CD8-positive, alpha-beta memory T cell (primary cell): ENCODE measurements at places on chromosomes 13 and 19.

DNA sequence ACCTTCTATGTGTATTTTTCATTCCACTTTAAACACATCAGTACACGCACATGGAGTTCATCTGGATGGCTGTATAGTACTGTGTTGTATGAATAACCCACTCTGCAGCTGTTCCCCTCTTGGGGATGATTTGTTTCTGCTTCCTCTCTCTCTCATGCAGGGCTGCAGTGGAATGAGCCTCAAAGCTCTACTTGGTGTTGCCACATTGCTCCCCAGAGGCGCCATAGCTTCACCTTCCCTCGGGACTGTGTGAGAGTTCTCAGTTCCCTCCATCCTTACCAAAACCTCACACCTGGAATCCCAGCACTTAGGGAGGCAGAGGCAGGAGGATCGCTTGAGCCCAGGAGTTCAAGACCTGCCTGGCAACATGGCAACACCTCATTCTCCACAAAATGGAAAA lies 28.4 kb upstream of the GPR183 start:
- no peak for DNase-seq

- DNase-seq = no peak
Measured at GRCh38 chr19:48806818-48807589, 3.8 kb downstream of the BCAT2 start.

DNA sequence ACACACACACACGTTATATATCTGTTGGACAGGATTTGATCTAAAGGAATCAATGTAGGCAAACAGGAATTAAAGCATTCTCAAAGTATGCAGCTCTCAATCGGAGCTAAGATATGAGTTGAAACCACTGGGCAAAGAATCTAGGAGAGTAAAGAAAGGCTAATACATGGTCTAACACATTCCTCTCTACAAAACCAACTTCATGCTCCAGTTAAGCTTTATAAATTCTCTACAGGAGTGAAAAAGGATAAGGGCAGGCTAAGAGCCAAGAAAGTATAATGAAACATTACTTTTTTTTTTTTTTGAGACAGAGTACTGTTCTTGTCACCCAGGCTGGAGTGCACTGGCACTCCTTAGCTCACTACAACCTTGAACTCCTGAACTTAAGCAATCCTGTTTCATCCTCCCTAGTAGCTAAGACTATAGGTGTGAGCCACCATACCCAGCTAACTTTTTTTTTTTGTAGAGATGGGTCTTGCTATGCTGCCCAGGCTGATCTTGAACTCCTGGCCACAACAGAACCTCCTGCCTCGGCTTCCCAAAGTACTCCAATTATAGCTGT lies 10.6 kb downstream of the FBXL3 start:
- DNase-seq = no peak

DNA sequence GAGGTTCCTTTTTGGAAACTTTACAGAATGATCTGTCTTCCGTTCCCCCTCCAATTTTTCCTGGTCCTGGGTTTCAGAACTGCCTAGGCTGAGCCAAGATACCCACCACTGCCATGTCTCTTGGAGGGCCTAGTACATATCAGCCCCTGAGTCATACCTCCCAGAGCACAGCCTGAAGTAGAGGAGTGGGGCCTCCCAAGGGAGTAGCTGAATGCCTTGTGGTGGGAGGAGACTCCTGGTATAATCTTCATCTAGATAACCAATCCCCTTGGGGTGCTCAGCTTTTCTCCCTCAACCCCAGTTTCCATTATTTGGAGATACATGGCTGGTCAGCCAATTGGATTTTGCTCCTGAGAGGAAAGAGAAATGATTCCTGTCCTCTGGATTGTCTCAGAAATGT lies 30.3 kb downstream of the ZNF763 start:
- no peak for DNase-seq

DNA sequence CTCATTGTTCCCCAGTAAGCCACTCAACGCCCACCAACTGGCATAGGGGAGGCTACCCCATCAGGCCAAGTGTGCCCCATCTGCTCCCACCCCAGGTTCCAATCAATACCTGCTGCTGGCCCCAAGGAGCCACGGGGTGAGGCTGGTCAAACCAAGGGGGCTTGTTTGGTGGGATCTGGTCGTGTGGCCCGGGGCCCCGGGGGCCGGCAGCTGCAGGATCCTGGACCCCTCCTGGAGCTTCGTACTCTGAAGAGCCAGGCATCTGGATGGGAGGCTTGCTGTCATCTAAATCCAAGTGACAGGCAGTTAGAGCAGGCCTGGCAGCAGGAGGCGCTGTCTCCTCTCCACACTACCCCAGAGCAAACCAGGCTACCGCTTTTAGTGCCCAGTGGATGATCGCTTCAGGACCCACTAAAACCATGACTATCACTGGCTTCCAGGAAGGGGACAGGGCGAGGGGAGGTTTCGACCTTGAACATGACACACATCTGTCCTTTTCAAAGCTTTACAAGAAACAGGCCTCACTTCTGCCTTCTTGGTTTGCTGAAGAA lies 14.2 kb downstream of the CHERP start:
- DNase-seq = peak; percentile 21

DNA sequence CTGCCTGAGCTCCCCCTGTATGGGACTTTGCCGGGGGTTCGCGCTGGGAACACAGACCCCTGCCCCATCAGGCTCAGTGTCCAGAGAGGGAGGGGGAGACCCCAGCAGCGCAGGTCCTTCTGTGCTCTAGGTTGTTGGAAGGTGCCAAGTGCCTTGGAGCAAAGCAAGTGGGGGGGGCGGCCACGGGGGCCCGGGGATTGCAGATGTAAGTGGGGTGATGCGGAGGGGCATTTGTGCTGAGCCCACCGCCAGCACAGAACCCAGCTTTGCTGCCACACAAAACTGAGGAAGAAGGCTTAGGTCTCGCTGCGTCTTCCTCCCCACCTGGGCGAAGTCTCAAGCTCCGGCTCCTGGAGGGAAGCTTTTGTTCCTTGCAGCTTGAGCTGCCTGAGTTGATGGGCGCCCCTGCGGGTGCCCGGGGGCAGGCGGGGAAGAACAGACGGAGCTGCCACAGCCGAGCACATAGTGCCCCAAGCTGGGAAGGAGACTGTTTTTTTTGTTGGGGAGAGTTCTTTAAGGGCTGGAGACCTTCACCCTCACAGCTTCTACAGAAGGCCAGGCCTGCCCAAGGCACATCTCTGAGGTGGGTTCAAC lies 1.5 kb upstream of the NTN5 start:
- DNase-seq = no peak
